Bone marrow (tissue), 2 donors: ENCODE measurements at places on chromosomes 1 and 21.

DNA sequence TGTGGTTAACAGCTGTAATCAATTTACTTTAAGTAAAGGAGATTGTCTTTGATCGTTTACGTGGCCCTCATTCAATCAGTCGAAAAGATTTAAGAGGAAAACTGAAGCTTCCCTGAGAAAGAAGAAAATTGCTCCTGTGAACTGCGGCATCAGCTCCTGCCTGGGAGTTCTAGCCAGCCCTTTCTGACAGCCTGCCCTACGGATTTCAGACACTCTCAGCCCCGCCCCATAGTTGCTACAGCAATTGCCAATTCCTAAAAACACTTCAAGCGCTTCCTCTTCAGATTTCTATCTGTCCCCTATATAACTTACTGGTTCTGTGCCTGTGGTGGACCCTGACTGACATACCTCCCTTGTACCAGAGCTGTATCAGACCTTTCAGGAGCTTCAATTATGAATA, 277.6 kb downstream of the DSCAM start:
- no peak for DNase-seq

DNA sequence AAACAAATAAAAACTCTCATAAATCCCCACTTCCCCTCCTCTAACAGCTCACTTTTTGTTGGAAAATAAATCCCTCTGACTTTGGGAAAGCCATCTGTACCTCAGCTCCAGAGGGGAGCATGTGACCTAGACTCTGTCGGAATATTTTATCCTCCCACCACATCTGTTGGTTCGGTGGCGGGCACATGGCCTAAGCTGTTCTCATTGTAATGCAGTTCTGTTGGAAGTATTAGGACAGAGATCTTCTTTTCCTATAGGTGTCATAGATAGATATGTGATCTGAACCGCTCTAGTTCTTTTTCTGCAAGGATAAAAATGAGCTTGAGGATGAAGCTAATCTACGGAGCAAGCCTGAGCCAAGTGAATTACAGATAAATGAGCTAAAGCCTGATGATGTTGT, 50.5 kb upstream of the EPS8L3 start:
- DNase-seq: no peak

GRCh38 chr1:236716160-236716559, 29.9 kb downstream of the ACTN2 start:
- DNase-seq: no peak

DNA sequence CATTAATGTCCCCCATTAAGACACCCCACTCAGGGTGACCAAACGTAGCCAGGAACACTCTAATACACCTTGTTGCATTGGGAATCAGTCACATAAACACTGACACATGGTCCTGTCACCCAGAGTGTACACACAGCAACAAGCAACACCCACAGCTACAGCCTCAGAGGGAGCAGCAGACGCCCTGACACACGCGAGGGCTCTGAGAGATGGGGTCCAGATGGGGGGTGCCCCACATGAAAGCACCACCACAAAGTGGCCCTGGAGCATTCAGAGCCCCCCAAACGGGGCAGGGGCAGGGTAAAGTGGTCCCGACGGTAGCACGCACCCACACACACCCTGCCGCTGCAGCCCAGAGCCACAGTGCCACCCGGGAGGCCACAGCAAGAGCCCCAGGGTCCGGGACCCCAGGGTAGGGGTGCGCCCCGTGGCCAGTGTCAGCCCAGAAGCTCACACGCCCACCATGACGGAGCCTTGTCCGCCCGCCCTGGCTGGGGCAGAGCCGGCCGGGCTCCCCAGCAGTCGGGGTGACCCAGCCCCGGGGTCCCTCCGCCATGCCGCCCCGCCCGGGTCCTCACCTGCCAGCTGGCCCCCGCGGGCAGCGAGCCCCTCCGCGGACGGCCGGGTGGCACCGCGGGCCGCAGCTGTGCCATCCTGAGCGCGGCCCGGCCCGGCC, 47.3 kb downstream of the RAP1GAP start:
- no peak for DNase-seq

DNA sequence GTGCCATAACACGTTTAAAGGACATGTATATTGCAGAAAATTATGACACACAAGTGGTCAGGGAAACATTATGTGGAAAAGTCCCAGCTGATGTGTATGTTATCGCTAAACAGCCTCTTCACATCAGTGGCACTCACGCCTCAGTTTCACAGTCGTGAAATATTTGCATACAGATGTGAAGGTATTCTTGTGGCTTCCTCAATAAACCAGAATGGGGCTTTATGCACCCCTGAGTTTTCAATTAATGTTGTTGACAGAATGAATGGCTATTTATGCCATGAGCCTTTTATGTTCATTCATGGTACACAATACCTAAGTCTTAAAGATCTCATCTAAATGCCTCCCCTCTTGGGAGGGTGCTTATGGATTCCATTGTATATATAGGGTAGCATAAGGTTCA, 202.1 kb upstream of the ADGRL2 start:
- DNase-seq: no peak

- DNase-seq: no peak
Observed at GRCh38 chr1:6342056-6342455, 51.5 kb downstream of the ACOT7 start.

- DNase-seq: no peak
Observed at GRCh38 chr1:162139211-162139610, 69.7 kb downstream of the NOS1AP start.

- DNase-seq: no peak
Observed at GRCh38 chr1:235960809-235961208, 94.1 kb upstream of the LYST start.

GRCh38 chr1:68758666-68759209, 261.9 kb upstream of the DEPDC1 start:
- DNase-seq: no peak

DNA sequence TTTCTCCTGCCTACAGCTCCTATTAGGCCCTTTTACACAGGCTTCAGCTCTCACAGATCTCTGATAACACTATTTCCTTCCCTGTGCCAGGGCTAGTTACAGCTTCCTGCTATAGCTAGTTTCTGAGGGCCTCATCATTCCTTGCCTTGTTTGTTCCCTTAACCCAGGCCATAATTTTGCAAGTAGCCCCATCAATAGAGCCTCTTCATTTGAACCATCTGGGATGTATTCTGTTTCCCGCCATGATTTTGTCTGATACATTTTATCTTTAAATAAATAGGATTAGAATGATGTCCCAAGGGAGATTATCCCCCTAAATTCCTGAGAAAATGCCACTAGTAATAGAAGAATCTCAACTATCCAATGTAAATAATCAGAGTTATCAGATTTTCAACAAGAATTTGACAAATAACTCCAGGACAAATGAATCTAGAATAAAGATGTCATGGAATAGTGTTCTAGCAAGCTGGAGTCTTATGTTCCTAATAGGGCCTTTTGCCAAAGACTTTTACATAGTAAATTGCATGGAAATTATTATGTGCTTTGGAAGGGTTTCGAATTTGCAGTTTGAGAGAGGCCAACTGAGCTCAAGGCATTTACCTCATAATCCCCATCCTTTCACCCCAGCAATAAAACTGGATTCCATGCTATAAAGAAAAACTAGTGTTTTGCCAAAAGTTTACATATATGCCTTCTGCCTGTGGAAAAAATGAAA, 16.1 kb downstream of the IFT25 start:
- no peak for DNase-seq

DNA sequence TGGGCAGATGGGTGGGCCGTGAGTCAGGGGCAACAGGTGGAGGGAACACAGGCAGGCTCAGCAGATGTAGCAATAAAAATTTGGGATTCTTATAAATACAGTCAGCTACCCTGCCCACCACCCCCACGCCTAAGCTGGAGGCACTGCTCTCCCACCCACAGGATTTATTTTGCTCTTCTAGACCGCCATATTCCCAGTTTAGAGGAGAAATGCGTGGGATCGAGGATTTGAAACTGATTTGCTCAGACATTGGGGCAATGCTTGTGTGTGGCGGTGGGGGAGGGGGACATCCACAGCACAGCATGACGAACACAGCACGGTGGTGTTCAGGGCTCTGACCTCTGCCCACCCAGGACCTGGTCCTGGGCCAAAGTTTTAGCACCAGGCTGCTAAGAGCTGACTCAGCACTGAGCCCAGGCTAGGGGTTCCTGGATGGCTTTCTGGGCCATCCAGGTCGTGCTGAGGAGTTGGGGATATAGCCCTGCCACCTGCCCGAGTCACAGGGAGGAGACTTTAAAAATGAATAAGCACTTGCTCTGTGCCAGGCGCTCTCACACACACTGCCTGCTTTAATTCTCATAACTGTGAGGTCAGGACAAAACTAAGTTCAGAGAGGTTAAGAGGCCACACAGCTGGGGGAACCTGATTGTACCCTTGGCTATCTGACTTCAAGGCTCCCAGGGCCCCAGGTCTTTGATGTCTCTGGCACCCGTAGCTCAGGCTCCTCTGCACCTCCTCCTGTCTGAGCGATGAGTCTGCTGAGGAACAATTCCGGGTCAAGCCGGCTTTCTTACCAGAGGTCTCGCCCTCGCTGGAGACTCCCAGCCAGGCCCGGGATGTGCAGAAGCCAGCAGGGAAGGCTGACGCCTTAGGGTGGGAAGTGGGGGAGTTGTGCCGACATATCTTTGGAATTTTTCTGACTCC, 29.4 kb upstream of the CSF1 start:
- DNase-seq: no peak

DNA sequence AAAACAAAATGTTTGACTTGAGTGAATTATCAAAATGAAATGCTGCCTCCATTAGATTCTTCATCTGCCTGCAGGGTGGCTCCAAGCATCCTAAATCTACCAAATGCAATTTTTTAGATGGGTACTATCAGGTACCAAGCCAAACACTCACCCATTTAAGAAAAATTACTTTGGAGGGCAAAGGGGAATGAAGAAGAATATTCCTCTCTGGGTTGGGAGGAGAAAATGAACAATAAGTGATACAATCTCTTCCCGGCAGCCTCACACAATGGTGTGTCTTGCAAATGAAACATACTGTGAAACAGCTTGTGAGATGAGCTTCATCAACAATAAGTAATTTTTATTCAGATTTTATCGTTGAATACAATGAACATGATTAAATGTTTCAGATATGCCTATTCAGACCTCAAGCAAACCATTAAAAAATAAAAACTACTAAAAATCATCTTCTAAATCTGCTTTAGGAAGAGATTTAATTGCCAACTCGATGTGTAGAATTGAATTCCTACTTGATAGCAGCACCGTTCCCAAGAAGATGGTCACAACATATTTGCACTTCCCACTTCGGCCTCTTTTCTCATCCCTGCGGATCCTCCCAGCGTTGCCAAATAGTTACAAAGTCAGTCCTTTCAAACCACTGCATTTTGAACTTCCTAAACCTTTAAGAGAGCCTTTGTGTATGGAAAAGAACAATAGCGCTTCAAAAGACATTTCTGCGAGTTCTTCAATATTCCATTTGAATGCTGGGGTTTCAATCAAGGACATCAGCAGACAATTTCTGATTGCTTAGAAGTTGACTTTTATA, 2.7 kb downstream of the DAB1 start:
- DNase-seq: no peak

DNA sequence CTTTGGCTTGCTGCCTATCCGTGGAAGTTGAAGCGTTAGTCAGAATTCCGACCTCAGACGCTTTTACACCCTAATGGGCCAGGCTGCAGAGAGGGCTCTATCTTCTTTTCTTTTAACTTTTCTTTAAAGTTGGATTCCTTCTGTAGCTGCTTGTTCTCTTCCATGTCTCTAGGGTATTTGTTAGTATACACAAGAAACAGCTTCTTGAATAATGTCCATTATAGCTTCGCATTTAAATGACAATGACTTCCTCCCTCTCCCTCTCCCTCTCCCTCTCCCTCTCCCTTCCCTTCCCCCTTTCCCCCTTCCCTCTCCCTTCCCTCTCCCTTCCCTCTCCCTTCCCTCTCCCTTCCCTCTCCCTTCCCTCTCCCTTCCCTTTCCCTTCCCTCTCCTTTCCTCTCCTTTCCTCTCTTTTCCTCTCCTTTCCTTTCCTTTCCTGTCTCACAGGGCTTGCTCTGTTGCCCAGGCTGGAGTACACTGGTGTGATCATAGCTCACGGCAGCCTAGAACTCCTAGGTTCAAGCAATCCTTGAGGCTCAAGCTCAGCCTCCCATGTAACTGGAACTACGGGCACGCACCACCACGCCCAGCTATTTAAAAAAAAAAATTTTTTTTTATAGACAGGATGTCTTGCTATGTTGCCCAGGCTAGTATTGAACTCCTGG, 33.0 kb downstream of the RIPPLY3 start:
- DNase-seq: no peak

GRCh38 chr1:183958958-183959357, 78.6 kb downstream of the COLGALT2 start:
- DNase-seq: no peak

- DNase-seq: no peak
Observed at GRCh38 chr1:217238945-217239344, 391.9 kb downstream of the GPATCH2 start.

DNA sequence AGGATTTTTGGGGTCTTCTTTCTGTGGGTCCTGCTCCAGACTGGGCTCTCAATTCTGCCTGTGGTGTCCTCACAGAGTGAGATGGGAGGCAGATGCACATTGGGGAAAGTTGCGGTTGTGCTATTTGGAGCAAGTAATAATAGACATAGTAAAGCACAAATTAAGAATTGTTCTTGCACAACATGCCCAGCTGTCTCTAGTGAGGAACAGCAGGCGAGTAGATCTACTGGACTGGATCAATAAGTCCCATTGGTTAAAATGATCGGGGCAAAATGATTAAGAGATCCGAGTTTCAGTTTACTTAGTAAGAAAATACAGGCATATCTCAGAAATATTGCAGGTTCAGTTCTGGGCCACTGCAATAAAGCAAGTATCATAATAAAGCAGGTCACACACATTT, 448.3 kb upstream of the PROX1 start:
- no peak for DNase-seq

GRCh38 chr1:167369933-167370332, 148.4 kb downstream of the CD247 start:
- DNase-seq: no peak

DNA sequence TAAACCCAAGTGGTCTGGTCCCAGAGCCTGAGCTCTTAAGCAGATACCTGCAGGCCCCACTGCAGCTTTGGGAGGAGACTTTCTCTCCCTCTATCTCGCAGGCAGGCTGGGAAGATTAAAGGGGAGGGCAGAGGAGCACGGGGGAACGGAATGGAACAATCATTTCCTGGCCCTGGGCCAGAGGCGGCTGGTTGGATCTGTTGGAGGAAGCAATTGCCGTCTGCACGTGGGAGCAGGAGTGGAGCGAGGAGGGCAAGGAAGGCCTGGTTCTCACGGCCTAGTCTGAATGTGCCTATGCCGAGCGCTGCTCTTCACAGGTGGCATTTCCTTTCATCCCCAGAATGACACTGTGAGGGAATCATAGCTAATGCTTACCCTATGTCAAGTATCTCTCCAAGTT, 23.7 kb downstream of the NKAIN1 start:
- DNase-seq: no peak

DNA sequence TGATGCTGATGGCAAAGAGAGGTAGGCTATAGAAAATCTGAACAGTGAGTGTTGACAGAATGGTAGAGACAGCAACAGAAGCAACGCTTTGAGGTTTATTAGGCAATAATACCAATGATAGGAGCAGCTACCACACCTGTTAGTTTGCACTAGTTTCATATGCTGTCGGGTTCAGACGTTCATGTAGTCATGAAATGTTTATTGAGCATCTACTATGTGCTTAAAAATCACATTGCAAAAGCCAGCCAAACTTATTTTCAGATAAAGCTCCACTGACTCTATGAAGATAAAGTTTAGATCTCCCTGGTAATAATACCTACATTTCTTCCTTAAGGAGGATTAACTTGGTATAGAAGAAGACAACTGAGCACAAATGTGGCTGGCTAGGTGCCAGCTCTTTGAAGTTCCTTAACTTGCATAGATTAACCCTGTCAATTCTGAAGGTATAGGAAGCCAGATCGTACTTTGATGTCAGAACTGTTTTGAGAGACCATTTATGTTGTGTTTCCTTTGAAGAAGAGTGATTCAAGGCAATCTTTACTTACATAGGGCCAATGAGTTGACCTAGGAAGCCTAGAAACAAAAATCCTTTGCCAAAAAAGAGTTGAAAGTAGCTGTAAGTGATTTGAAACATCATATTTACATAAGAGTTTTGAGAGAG, 71.5 kb downstream of the DISP1 start:
- no peak for DNase-seq
